Urinary bladder (tissue), 4 donors: ENCODE measurements at places on chromosomes 13 and 19.

GRCh38 chr19:3108775-3109174 lies 14.6 kb downstream of the GNA11 start:
- DNase-seq = no peak

- no peak for DNase-seq
Observed at GRCh38 chr19:35066121-35066520, 24.6 kb downstream of the HPN start.

DNA sequence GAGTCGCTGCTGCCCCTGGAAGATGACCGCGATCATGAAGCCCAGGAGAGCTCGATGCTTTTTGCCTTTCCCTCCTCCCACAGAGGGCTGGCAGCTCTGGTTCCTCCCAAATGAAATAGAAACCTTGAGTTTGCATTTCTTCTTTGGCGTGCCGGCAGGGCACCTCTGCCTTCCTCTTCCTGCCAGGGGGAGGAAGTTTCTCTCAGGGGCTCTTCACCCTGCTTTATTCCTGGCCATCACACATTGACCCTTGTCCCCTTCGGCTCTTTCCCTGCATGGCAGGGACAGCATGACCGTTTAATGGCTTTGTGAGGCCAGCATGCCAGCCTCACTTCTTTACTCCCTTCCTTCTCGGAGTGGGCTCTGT lies 47.9 kb downstream of the ACTN4 start:
- DNase-seq = no peak

- no peak for DNase-seq
Observed at GRCh38 chr13:96746886-96747285, 247.4 kb downstream of the OXGR1 start.

DNA sequence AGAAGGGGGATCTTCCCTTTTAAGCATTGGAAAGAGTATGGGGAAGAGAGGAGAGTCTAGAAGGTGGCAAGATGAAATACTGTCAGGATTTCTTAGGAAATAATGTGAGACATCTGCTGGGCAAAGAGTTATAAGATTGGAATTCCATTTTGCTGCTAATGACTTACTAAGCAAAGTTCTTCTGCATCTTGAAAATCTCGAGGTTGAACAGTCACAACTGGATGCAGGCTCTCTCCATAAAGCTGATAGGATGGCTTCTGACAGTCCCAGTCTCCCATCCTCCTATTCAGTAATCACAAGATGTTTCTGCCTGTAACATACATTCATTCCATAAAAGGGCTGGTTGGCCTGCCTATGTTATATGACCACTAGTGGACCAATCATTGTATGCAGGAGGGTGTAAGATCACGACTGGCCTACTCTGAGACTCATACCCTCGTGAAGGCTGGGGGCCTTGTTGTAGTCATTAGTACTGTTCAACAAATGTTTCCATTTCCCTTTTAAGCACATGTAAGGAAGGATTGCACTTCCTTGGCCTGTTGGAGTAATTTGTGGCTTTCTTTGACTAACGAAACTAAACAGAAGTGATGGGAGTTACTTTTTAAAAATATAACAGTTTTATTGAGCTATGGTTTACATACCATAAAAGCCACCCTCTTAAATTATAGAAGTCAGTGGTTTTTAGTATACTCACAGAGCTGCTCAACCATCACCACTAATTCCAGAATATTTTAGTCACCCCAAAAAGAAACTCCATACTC lies 45.0 kb upstream of the TDRD3 start:
- DNase-seq = no peak

- no peak for DNase-seq
Observed at GRCh38 chr13:113304121-113304520, 7.1 kb downstream of the LAMP1 start.

DNA sequence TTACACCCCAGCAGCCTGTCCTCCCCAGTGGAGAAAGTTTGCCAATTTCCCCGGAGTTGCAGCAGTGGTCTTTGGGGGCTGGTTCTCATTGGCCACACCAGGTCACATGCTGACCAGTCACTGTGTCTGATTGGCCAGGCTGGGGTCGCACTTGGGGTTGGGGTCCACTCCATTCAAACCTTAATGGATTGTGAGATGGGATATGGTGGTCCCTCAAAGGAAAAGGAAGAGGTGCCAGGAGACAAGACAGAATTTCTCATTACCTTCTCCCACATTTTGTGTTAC lies 3.4 kb downstream of the PPM1N start:
- no peak for DNase-seq

DNA sequence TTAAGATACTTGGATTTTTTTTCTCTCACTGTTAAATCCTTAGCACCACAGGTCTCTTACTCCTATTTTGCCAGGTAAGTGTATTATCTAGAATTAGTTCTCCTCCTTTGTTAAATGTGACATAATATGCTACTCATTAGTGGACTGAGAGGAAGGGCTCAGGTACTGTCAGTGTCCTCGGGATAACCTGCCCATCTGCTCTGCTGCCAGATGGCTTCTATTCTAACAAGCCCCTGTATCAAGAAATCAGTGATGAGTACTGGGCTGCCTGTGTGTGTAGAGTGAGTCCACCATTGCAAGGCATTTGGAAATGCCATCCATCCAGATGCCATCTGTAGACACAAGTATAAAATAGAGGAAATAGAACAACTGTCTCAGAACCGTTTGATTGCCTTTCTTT lies 209.6 kb downstream of the ATP8A2 start:
- no peak for DNase-seq

GRCh38 chr13:51549050-51549449 lies 35.2 kb upstream of the WDFY2 start:
- no peak for DNase-seq

DNA sequence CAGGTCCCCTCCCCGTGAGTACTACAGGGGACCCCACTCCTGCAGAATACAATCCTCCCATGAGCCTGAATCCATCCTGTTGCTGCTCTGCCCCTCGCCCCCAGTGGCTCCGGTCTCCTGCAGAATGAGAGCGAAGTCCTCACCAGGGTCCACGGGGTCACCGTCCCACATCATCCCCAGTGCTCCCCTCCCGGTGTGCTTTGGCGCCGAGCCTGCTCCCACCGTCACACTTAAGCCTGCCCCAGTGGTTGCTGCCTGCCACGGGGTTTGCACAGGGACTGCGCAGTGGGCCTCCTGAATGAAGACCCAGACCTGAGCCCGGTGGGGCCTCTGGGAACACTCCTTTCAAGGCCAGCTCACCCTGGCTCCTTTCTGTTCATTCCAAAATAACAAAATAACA lies 30.5 kb downstream of the NKPD1 start:
- DNase-seq = no peak

DNA sequence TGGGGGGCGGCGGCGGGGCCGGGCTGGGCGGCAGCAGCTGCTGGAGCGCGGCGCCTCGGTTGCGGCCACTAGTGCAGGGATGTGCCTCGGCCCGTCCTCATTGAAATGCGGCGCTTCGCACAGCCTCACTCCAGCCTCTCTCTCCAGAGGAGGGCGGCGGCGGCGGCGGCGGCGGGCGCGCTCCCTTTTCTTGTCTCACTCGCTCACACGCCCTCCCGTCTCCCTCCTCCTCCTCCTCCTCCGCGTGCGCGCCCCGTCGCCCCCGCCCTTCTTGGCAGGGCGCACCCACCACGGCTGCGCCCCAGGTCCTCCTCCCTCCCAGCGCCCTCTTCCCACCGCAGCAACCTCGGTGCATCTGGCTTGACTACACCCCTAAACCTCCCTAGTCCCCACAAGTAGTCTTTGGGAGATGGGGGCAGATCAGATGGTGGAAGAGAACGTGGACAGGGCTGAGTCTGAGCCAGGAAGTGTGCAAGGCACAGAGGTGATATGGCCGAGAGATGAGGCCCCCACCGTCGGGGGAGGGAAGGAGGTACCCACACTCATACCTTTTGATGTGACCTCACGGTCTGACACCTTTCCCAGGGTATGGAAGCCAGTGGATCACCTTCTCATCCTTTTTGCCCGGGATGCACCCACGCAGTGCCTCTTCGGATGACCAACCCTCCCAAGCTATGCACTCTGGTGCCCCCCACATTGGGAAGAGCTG lies at the start of gene DCLK1:
DCLK1 (minus strand) TSS at position 161 of the 709 bp plus-strand sequence.
- no peak for DNase-seq

GRCh38 chr13:80173224-80173623 lies 167.7 kb downstream of the SPRY2 start:
- no peak for DNase-seq

DNA sequence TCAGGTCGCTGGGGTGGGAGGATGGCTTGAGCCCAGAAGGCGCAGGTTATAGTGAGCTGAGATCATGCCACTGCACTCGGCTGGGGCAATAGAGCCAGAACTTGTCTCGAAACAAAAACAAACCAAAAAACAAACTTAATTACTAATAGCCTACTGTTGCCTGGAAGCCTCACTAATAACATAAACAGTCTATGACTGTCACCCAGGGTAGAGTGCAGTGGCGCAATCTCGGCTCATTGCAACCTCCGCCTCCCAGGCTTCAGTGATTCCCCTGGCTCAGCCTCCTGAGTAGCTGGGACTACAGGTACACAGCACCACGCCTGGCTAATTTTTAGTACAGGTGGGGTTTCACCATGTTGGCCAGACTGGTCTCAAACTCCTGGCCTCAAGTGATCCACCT lies 18.0 kb downstream of the CATSPERD start:
- no peak for DNase-seq

- DNase-seq = no peak
Observed at GRCh38 chr13:109694972-109695371, 91.4 kb downstream of the IRS2 start.

GRCh38 chr19:49809160-49809940 lies 3.7 kb downstream of the FUZ start:
- DNase-seq = no peak

DNA sequence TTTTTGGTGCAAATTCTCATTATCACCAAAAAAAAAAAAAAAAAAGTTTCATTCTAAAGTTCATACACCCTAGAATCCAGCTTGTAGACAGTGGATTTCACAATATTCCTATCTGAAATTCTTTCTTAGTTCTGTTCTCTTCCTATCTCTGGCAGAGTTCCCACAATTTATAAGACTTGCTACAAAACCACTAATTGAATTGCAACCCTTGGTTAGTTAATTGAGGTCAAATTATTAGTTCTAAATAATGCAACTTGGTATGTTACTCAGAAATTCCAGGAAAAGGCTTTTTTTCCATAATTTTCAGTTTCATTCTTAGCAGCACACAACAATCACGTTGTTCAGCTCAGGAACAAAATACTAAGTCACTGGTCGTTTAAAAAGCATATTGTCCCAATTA lies 58.5 kb downstream of the SPATA13 start:
- DNase-seq = no peak

GRCh38 chr13:93558637-93559036 lies 332.0 kb downstream of the GPC6 start:
- no peak for DNase-seq

GRCh38 chr19:49475995-49476880 lies 2.2 kb downstream of the FLT3LG start:
- no peak for DNase-seq

- no peak for DNase-seq
Observed at GRCh38 chr13:111533900-111534683, 213.7 kb downstream of the TEX29 start.

- DNase-seq = no peak
Observed at GRCh38 chr13:26872525-26873385, 112.2 kb upstream of the GPR12 start.

- DNase-seq = no peak
Observed at GRCh38 chr19:34576292-34576691, 94.7 kb downstream of the WTIP start.
